ENCODE measurements at places on chromosomes 6 and 20. TPM values are rescaled to one million over a fixed set of nuclear protein-coding genes. Genes with fewer than 3 reads are reported as not detected.

The ADGRF5 gene
- total RNA-seq = 34.6 TPM

- H3K36me3 ChIP-seq = no peaks in the 10 kb centered on the region
- no peak overlapping the region for H3K27ac ChIP-seq
- no peak overlapping the region for H3K4me3 ChIP-seq
- H3K27me3 ChIP-seq = no peaks in the 10 kb centered on the region
- H3K4me1 ChIP-seq = no peaks in the 10 kb centered on the region
These were observed 97.8 kb upstream of the JAG1 start for GRCh38 chr20:10771435-10772140.

DNA sequence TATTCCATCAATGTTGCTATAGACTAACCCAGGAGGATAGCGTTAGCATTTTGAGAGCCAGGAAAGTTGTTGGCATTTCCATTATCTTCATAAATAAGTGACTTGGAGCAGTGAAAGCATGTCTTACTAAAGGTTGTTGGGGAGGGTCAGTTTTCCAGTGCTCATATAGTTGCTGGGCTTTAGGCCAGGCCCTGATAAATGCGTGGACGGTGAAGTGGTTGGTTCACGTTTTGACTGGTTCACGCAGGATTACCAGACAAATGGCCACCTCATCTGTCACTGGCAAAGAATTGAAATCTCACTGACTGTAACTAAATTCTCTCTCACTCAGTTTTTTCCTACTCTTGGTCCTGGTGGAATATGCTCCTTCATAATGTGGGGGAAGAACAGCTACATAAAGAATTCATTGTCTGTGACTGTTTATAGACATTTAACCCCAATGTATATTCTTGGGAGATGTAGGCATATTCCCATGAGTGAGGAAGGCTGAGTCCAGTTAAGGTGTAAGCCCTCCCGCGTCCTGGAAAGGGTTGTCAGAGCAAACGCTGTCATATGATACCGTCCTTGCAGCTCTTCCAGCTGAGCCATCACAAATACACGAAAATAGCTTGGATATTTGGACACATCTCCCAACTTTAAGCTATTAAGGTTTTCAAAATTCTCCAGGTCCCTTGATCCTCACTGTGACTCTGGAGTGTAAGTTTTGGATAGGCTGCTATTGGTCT, 27.8 kb downstream of the LRRC1 start:
- H3K27me3 ChIP-seq = no peaks in the 10 kb centered on the region
- DNase-seq = no peak
- peak overlapping the region; percentile 70 for H3K27ac ChIP-seq
- H3K4me1 ChIP-seq = peaks cover 20% of the 10 kb centered on the region
- no peaks in the 10 kb centered on the region for H3K36me3 ChIP-seq

DNA sequence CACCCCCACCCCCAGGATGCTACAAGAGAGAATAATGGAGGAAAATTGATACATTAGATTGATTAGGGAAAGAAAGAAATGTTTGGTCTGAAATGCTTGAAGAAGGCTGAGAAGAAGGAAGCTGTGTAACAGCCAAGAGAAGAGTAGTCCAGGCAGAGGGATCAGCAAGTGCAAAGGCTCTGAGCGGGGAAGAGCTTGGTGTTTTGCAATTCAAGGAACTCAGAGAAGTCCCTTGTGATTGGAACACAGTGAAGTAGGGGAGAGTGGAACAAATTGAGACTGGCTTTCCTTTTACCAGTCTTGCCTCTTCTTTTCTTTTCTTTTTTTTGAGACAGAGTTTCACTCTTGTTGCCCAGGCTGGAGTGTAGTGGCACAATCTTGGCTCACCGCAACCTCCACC, 76.6 kb upstream of the CHD6 start:
- H3K4me3 ChIP-seq = no peak overlapping the region
- H3K27ac ChIP-seq = no peak overlapping the region
- no peaks in the 10 kb centered on the region for H3K27me3 ChIP-seq
- H3K4me1 ChIP-seq = no peaks in the 10 kb centered on the region

The GNMT gene
- total RNA-seq = 0.88 TPM

DNA sequence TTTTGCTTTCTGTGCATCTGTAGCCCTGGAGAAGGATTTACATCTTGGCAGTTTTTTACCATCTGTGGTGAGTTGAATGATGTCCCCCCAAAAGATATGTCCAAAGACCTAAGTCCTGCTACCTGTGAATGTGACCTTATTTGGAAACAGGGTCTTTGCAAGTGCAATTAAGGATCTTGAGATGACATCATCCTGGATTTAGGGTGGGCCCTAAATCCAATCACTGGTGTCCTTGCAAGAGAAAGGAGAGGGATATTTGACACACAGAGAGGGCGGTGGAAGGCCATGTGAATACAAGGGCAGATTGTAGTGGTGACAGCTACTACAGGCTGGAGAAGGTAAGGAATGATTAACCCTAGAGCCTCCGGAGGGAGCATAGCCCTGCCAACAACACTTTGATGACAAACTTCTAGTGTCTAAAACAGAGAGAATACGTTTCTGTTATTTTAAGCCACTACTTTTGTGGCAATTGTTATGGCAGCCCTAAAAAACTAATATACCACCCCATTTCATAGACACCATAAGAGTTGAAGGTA, 35.1 kb downstream of the MKKS start:
- H3K4me1 ChIP-seq = no peaks in the 10 kb centered on the region
- H3K27ac ChIP-seq = no peak overlapping the region
- H3K4me3 ChIP-seq = no peak overlapping the region
- H3K36me3 ChIP-seq = peaks cover 1% of the 10 kb centered on the region

The PHACTR3 gene
- 0.27 TPM for total RNA-seq

- H3K27ac ChIP-seq = no peak overlapping the region
- no peak overlapping the region for H3K4me3 ChIP-seq
- no peaks in the 10 kb centered on the region for H3K27me3 ChIP-seq
- no peaks in the 10 kb centered on the region for H3K4me1 ChIP-seq
- H3K36me3 ChIP-seq = no peaks in the 10 kb centered on the region
- DNase-seq = no peak
These were observed 42.8 kb downstream of the SLC52A3 start for GRCh38 chr20:725491-725890.

GRCh38 chr6:159395609-159396008, 226.4 kb downstream of the FNDC1 start:
- DNase-seq = no peak
- H3K4me1 ChIP-seq = no peaks in the 10 kb centered on the region

The ARMH2 gene
- total RNA-seq = not detected

- no peaks in the 10 kb centered on the region for H3K36me3 ChIP-seq
- no peak overlapping the region for H3K27ac ChIP-seq
These were observed 40.4 kb upstream of the EDN1 start for GRCh38 chr6:12249541-12250382.

DNA sequence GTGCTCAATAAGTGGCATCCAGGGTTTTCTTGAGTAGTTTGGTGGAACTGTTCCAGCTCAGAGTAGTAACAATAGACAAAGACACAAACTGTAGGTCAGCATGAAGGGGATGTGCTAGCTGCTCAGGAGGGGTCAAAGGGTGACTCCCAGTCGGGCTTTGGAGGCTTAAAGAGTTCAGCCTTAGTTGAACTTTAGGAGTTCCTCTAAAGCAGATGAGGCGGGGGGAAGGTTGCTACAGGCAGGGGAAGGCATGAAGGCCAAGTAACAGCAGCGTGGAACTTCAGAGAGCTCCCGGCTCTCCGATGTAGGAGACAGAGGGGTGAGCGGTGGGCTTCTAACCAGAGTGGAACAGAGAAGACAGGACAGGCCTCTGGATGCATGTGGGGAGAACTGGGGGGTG, 115.5 kb upstream of the CD93 start:
- no peak overlapping the region for H3K27ac ChIP-seq
- no peak overlapping the region for H3K4me3 ChIP-seq
- DNase-seq = no peak
- peaks cover 5% of the 10 kb centered on the region for H3K4me1 ChIP-seq
- H3K36me3 ChIP-seq = no peaks in the 10 kb centered on the region

- no peaks in the 10 kb centered on the region for H3K27me3 ChIP-seq
- no peaks in the 10 kb centered on the region for H3K4me1 ChIP-seq
- no peak overlapping the region for H3K4me3 ChIP-seq
- H3K27ac ChIP-seq = no peak overlapping the region
- DNase-seq = no peak
- H3K36me3 ChIP-seq = no peaks in the 10 kb centered on the region
These were observed 45.2 kb downstream of the THEMIS start for GRCh38 chr6:127855542-127856159.

DNA sequence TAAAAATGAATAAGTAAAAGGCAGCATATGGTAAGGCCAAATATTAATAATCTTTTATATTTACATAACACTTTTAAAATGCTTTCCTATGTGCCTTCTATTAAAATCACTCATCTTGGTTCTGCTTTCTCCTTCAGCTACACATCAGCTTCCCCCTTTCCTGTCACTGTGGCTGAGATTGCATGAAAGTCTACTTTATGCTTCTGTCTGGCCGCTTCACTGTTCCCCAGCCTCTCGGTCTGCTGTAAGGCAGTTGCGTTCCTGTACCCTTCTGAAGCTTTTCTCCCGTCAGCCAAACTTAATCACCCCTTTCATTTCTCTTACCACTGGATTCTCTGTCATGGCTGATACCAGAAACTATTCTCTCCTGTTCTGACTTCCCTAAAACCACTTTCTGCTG, 34.6 kb downstream of the SOX4 start:
- no peaks in the 10 kb centered on the region for H3K4me1 ChIP-seq
- DNase-seq = no peak
- no peak overlapping the region for H3K27ac ChIP-seq
- H3K27me3 ChIP-seq = no peaks in the 10 kb centered on the region

GRCh38 chr6:10582774-10583508, 61.8 kb downstream of the GCNT2 start:
- no peaks in the 10 kb centered on the region for H3K27me3 ChIP-seq
- H3K27ac ChIP-seq = no peak overlapping the region
- DNase-seq = no peak
- peaks cover 5% of the 10 kb centered on the region for H3K4me1 ChIP-seq
- no peaks in the 10 kb centered on the region for H3K36me3 ChIP-seq

- H3K27me3 ChIP-seq = no peaks in the 10 kb centered on the region
- H3K4me3 ChIP-seq = no peak overlapping the region
- H3K27ac ChIP-seq = no peak overlapping the region
- no peaks in the 10 kb centered on the region for H3K4me1 ChIP-seq
- DNase-seq = no peak
These were observed 78.1 kb downstream of the REPS1 start for GRCh38 chr6:138909975-138910374.

GRCh38 chr6:30792786-30793185, 48.4 kb upstream of the IER3 start:
- no peaks in the 10 kb centered on the region for H3K36me3 ChIP-seq
- H3K27ac ChIP-seq = no peak overlapping the region
- DNase-seq = no peak
- no peak overlapping the region for H3K4me3 ChIP-seq
- H3K4me1 ChIP-seq = no peaks in the 10 kb centered on the region

GRCh38 chr6:12229332-12229731, 60.8 kb upstream of the EDN1 start:
- no peak for DNase-seq
- H3K4me3 ChIP-seq = no peak overlapping the region
- H3K4me1 ChIP-seq = no peaks in the 10 kb centered on the region
- H3K27me3 ChIP-seq = no peaks in the 10 kb centered on the region
- H3K27ac ChIP-seq = no peak overlapping the region
- no peaks in the 10 kb centered on the region for H3K36me3 ChIP-seq

The RIPOR2 gene
- total RNA-seq = 9.7 TPM

The TMC2 gene
- not detected for total RNA-seq

- no peaks in the 10 kb centered on the region for H3K4me1 ChIP-seq
- DNase-seq = no peak
- no peaks in the 10 kb centered on the region for H3K36me3 ChIP-seq
- H3K27me3 ChIP-seq = no peaks in the 10 kb centered on the region
These were observed 185.7 kb upstream of the FLRT3 start for GRCh38 chr20:14523090-14523489.

All from aorta (tissue), 5 donors.